Activated CD4-positive, CD25-positive, alpha-beta regulatory T cell treated with anti-CD3 and anti-CD28 coated beads, Interleukin-2, amount 50 U/mL, for 16 hours (primary cell): ENCODE measurements at places on chromosomes 5 and 9.

- no peak for DNase-seq
Measured at GRCh38 chr5:112867411-112867810, 6.3 kb downstream of the SRP19 start.

DNA sequence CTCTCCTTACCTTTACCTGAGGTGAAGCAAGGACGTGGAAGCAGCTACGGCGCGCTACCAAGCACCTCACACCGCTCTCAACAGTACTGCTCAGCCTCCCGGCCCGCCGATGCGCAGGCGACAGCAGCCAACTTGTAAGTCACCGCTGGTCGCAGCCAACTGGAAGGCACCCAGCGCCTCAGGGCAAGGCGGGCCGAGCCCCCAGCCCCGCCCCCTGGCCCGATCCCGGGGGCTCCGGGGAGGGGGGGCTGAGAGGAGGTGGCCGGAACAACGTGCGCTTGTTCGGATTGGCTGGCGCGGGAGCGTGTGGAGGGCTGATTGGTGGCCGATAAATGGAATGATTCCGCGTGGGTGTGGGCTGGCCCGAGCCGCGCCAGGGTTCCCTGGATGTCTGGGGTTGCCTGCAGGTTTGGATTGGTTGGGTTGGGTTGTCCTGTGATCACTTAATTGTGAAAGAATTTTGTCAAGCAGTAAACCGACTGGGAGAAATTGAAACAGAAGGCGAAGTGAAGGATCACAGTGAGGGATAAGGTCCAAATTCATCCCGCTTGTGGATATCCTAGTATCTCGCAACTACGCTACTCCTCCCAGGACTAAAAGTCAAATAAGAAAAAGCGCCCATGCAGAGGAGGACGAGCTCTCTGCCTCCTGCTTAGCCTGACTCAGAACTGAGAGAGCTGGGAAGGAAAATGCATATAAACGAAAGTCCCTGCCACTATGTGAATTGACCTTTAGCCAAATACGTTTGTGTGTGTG, at the start of gene STARD4:
TSS of gene STARD4 (minus strand) at position 161 of the 756 bp plus-strand sequence. CDS start 5,102 bp downstream, outside the sequence.
- peak; percentile 84 for DNase-seq

DNA sequence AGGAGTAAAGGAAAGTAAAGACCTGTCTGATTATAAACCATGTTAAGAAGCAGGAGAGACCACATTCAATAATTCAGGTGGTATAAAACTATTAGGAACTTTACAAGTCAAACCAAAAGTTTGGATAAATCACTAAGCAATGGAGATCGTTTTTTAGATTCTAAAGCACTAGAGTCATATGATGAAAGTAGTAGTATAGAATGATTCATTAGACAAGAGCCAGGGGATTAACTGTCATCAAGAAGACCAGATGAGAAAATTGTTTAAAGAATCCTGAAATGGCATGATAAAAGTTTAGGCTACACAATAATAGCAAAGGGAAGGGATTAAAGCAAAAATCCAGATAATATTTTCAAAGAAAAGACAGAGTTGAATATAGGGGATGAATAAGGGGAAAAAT, 12.9 kb upstream of the CARNMT1 start:
- no peak for DNase-seq

DNA sequence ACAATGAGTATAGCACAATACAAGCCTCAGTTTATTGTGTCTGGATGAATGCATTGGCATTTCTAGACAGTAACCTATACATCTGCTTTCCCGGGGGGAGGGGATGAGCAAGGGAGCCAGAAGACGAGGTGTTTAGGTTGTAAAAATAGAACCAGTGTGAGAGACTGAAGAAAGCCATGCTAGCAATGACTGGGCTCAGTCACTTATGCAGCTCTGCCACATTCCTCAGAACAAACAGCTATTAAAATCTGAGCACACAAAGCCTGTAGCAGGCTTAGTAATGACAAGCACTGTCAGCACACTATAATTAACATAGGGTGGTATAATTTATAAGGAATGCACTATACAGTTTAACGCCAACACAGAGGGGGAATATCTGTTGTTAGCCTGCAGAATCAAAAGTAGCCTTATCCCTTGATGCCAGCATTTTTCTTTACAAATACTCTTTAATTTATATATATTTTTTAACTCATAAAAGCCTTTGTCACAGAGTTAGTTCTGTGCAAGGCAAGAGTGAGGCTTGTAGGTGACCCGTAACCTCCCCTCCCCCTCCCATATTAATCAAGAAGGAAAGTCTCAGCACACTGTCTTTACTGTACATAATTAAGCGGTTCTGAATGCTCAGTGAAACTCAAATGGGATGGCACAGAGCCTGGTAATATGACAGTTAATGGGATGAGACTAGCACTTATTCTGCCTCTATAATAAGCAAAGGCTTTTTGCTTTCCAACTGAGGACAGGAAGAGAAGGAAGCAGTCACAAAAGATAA, 295.4 kb downstream of the CSNK1G3 start:
- no peak for DNase-seq

DNA sequence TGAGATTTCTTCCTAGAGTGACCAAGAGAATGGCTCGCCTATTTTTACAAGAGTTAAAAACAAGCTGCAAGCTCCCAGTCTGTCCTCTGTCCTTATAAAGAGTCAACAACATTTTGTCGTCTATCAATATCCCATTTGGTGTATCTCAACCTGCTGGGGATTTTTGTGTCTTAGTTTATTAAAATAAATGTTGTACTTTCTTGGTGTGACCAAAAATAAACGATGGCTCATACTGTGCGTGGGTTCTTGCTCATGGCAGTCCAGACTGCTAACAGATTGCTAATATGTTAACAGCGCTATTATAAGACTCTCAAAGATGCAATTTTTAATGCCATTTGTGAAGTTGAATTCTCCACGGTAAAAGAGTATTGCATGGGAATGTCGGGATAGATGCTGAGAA, 569.9 kb downstream of the GABRG2 start:
- no peak for DNase-seq

DNA sequence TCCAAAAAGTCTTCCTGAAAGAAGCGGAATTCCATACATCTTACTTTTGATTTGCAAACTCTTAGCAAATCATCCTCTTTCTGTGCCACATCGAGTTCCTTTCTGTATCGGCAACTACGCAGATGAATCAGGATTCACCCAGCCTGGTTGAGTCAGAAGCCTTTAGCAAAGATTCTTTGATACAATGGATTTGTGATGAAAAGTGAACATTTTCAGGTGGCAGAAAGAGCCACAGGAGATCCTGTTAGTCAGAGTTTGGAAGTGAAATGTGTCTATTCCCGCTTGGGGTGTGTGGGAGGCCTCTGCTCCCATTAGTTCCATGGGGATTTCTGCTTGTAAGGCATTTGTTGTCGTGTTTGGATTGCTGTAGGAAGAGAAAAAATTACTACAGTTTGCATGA, 351.8 kb upstream of the WWC1 start:
- DNase-seq: no peak

- no peak for DNase-seq
Measured at GRCh38 chr9:76729116-76729515, 35.1 kb upstream of the PCA3 start.

DNA sequence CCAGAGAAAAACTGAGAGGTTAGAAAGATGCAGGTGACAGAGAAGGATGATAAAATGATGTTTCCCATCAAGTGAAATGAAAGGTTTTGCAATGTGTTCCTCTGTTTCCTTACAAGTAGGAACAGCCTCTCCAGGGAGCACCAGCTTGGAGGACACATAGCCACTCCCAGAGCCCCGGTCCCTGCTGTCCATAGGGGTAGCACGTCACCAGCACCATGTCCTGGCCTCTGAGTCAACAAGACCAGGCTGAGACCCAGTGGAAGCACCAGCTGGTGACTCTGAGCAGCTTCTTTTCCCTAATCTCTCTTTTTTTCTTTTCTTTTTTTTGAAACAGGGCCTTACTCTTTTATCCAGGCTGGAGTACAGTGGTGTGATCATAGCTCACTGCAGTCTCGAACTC, 19.4 kb upstream of the HMCN2 start:
- DNase-seq: no peak

DNA sequence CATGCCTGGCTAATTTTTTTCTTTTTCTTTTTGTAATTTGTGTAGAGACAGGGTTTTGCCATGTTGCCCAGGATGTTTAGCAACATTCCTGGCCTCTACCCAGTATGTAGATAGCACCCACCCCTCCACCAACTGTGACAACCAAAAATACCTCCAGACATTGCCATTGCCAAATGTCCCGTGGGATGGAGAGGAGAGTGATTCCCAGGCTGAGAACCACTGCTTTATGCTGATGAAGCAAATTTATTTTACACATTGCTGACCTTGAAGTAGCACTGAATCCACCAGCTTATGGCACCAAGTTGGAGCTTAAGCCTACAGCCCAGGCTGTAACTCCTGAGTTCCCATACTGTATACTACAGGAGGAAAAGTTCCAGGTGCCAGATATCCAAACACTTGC, 58.5 kb downstream of the GGTA1 start:
- DNase-seq: no peak

DNA sequence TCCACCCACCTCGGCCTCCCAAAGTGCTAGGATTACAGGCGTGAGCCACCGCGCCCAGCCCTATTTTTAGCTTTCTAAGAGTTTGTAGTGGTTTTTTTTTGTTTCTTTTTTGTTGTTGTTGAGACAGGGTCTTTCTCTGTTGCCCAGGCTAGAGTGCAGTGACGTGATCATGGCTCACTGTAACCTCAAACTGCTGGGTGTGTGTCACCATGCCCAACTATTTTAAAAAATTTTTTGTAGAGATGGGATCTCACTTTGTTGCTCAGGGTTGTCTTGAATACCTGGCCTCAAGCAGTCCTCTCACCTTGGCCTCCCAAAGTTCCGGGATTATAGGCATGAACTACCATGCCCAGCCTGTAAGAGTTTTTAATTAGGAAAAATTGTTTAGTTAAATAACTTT, 145.3 kb upstream of the SH3GL2 start:
- DNase-seq: no peak

DNA sequence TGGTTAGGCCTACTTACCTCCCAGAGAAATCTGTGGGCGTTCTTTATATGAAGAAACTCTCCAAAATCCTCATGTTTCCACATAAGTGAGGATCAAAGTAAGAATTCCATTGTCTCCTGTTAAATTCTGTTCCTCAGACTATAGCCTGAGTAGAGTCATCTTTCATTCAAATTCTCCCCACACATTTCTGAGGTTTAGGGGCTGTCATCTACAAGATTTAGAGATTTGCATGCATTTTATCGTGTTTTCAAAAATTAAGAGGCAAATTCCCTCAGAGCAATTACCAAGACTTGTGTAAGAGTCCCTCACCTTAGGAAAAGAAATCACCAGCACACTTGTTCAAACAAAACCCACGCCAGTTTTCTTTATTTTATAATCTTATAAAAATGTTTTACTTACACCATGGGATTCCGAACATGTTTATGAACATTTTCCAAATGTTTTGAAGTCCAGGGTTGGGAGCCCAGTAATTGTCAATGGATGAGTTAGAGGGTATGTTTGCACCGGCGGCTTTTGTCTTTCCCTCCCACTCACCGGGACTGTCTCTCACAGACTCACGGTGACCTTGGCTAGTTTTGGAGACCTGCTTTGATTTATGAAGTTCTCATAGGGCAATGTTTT, 367.6 kb downstream of the ENC1 start:
- no peak for DNase-seq

DNA sequence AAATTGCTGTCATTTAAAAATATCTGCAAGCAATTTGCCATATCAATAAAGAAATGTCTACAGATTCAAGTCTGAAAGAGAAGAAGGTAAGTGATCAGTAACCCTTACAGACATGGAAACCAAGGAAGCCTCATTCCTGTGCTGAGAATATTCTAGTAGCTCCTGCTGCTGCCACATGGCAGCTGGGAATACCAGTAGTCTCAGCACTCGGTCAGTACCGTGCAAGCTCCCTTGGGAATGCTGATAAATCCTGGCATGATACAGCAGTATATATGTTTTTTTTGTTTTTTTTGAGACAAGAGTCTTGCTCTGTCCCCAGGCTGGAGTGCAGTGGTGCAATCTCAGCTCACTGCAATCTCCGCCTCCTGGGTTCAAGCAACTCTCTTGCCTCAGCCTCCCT, 27.9 kb downstream of the NANS start:
- no peak for DNase-seq

DNA sequence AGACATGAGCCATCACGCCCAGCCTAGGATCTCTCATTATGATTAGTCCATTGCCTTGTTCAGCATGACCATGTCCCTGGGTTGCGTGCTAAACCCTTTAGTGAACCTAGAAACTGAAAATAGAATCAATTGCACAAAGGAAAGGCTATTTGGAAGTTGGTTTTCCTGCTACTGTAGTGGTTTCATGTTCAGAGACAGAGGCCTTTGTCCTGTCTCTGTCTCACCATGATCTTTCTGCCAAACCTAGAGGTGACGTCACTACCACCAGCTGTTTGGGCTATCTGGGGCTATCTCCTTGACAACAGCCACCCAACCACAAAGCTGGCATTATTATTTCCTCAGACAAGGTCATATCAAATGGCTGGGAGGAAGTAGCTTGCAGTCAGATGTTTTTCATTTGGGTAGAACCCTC, 4.0 kb upstream of the CDK5RAP2 start:
- no peak for DNase-seq

DNA sequence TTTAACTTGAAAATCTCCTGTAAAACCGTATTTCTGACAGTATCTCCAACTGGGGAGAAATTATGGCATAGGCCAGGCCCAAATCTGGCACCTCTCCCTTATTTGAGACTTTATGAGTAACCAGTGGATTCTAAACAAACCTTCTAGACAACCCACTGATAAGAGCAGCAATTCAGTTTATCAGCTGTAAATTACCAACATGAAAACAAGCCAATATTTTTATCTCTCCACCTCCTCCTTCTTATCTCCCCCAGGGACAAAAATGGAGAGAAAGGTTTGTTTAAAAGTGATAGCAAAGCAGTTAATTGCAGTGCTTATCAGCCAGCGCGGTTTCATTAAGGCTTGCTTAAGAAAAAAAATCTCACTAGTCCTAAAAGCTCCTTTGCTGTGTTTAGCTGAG, 53.8 kb downstream of the KCNV2 start:
- DNase-seq: no peak

DNA sequence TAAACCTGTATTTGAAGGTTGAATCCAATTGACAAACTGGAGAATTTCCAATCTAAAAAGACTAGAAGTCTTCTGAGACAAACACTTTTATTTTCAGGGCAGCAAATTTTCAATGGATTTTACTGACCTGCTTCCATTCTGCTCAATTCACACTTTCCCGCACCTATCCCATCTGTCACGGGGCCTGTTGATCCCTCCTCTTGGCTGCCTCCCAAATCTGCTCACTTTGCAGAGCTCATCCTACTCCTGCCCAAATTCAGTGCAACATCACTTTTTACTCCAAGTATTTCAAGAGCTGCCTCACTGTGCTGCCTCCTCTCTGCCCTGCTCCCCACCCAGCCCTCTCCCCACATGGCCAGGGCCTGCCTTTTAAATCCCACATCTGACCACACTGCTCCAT, 35.1 kb downstream of the GOLM1 start:
- DNase-seq: no peak

GRCh38 chr5:59241552-59241951, 652.0 kb downstream of the PDE4D start:
- DNase-seq: no peak

- no peak for DNase-seq
Measured at GRCh38 chr5:89723907-89724306, 685.6 kb downstream of the CETN3 start.
